ENCODE measurements at places on chromosomes 7 and 10.

GRCh38 chr10:42753126-42753506 lies 29.5 kb upstream of the BMS1 start:
- peak; percentile 50 for DNase-seq

DNA sequence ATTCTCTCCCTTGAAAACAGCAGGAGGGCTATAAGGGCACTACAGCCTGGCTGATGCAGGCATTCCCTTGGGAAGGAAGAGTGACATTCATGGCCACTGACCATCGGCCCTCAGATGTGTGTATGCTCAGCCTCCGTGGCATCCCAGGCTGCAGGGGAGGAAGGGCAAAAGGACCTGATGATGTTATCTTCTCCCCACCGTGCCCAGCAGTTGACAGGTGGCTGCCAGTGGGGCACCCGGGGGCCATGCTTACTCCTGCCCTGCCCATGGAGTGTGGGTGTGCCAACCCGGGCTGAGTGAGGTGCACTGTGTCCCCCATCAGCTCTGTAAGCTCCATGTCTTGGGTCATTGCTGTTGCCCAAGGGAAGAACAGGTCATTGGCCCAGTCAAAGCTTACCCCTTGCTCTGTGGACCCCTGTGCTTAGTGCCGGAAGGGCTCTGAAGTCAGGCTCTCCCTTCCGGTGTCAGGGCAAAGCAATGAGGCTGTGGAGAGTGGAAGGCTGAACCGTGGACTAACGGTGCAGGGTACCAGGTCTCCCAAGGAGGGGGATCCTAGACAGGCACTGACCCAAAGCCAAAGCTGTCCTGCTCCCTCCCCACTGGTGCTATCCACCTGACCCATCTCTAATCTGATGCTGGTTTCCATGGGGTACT lies 92.2 kb downstream of the CCDC3 start:
- no peak for DNase-seq

DNA sequence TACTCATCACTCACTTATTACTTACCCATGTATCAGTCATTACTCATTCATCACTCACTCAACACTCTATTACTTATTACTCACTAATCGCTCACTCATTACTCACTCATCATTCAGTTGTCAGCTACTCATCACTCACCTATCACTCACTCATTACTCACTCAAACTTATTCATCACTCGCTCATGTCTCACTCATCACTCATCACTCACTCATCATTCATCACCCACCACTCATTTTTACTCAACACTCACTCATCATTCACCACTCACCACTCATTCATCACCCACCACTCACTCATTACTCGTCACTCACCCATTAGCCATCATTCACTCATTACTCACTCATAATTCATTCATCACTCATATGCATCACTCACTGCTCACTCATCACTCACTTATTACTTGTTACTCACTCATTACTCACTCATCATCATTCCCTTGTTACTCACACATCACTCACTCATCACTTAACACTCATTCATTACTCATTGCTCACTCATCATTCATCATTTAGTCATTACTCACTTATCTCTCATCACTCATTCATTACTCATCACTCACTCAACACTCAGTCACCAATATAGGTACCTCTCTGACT lies 237.9 kb downstream of the ADARB2 start:
- DNase-seq, result no peak

DNA sequence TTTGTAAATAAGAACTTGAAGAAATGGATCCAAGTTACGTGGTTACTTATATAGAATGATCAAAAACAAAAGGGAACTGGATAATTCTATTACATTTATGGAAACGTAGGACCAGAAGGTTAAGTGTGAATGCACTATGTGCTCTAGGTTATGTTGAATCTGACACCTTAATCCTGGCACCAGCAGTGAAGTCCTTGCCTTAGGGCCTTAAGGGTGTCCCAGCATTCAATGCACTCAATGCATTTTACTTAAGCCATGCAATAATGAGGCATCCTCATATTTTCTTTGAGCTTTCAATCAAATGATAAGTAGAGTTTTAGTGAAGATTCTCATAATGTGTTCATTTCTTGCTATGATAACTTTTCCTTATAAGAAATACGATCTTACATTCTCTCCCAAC lies 178.3 kb upstream of the AGR3 start:
- DNase-seq, result no peak

DNA sequence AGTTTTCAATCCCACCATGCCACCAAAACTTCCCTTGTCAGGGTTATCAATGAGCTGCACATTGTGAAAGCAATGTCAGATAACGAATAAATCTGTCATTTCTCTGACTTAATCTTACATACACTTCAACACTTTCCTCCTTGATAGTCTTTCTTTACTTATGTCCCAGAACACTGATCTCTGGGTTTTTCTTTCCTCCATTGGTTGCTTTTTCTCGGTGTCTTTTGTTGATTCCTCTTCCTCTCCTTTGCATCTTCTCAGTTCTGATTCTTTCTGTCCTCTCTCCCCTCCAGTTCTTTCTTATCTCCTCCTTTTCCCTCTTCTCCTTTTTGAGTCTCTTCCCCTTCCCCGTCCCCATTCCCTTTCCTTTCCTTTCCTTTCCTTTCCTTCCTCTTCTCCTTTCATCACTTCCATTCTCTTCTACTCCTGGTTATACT lies 16.6 kb downstream of the DNAJB9 start:
- DNase-seq, result no peak

DNA sequence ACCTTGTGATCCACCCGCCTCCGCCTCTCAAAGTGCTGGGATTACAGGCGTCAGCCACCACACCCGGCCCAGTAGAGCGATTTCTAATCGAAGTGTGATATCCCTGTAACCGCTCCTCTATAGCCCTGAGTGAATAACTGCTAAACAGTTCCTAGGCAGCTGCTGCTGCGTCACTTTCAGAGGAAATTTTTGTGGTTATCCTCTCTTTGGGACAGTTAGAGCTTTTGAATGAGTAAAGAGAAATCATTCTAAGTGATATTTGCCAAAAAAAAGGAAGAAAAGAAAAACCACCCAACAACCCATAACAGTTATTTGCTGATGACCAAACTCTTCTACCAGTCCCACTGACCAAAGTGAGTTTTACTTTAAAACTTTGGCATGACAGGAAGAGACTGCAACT lies 59.9 kb downstream of the MKX start:
- DNase-seq, result no peak

DNA sequence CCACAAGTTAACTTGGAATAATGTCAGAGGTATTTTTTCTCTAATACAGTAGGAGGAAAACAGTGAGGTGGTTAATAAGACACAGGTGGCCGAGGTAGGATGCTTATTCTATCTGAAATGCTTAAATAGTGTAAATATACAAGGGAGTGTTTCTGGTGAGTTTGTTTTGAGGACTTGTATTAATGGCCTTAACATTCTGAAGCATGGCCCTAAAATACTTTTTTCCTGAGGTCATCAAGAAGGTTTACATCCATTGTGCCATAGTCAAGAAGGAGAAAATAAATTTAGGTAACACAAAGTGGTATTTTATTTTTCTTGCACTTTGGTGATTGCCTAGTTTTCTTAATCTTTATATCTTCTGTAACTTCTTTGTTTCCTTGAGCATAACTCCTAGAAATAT lies 18.8 kb downstream of the GNAI1 start:
- no peak for DNase-seq

DNA sequence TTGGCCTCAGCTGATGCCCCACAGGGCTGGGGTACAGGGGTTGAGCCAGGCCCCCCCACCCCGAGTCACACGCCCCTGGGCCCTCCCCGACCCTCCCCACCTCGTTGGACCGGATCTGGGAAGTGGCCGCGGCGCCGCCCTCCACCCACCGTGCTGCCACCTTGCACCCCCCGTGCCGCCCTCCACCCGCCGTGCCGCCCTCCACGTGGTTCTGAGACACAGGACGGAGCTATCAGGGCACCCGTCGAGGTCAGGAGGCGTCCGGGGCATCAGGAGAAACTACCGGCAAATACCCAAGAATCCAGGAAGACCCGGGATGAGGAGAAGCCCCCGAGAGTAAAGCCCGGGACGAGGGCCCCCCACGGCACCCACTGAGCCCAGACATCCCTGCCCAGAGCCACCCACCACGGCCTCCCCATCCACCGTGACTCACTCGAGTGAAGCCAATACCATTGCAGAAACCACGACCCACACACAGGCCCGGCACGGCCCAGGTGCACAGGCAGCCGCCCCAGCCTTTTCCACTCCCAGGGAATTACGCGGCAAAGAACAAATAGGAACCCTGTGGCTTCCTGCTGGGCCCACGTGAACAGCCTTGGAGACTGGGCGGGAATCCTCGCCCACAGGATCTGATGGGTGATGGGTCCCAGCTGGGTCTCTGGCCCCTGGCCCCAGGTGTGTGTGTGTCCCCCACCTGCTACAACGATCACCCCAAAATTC lies 34.0 kb downstream of the ADAP1 start:
- no peak for DNase-seq

- no peak for DNase-seq
Measured at GRCh38 chr7:80740778-80741545, 102.5 kb downstream of the CD36 start.

GRCh38 chr10:35644050-35644950 lies 2.2 kb upstream of the FZD8 start:
- no peak for DNase-seq

GRCh38 chr10:85831422-85831821 lies 535.2 kb downstream of the GRID1 start:
- no peak for DNase-seq

- DNase-seq, result no peak
Measured at GRCh38 chr7:145134377-145134776, 298.5 kb upstream of the TPK1 start.

DNA sequence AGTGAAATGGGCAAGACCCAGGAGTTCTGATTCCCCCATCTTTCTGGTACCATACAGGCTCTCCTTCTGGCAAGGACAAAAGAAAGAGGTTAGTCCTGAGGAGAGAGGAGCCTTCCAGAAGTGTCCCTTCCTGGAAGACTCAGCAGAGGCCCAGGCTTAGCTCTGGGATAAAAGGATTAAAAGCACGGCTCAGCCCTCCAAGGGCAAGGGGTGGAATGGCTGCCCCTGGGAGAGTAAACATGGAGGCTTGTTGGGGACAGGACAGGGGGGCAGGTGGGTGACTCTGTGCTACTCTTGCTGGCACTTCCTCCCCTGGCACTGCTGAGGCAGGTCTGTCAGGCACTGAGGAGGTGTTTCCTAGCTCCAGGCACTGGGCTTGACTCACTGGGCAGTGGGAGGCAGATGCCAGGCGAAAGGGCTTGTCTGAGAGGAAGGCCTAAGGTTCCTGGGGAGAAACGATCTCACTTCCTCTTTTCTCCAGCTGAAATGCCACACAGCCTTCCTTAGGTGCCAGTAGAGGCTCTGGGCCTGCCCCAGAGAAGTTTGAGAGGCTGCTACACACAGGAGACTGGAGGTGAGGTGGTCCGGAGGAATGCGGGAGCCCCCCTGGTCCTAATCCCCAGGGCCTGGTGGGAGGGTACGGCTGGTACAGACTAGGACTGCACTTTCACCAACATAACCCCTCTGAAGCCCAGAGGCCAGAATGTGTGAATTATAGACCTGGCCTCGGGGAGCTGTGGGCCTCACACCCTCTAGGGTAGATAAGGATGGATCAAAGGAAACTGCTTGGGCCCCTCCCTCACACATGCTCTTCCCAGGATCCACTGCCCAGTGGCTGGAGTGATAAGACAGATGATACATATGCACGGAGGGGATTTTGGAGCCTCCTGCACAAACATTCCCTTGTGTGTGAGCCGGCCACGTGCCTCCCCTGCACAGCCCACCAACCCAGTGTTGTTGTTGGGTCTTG lies 63.2 kb upstream of the PODXL start:
- no peak for DNase-seq
